ENCODE measurements at places on chromosomes 2 and 18.

DNA sequence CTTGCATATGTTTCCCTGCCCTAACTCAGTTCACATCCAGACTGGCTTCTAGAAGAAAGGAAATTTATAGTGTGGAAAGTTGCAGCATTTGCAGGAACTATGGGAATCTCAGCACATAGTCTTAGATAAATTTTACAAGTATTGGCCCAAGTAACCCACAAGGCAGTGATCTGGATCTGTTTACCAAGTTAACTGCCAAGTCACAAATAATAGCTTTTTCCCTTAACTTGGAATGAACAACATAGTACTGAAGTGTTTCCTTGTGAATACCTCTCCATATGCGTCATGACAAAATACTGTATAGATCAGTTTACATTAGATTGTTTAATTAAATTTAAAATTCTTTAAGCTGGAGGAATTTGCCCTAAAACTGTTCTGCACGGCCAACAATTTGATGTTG is 255.8 kb upstream of the EPAS1 start:
- DNase-seq: no peak

GRCh38 chr18:27887711-27888495 is 289.0 kb downstream of the CDH2 start:
- no peak for DNase-seq

DNA sequence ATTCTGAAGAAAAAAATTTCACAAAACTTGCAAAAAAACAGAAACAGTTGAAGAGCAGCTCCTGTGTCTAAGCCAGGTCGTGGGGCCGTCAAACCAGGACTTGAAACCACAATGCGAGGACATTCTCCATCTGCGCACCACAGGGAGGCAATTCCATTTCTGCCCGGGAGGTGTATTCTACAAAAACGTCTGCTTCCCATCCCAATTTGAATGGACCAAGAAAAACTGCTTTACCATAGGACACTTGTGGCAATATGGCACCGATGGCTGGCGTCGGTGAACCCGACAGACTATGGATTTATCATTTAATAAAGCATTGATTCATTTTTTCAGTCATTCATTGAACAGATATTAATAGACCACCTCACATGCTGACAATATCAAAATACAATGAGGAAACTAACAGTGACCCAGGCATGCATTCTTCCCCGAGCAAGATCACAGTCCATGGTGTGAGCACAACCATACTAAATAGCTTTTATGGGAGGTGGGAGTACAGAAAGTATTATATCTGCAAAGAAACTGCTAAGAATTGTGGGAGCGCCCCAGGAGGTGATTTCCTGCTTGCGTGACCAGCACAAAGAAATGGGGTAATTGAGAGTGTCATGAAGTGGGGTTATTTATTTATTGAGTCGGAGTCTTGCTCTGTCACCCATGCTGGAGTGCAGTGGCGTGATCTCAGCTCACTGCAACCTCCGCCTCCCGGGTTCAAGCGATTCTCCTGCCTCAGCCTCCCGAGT is 10.5 kb upstream of the ZAP70 start:
- DNase-seq: no peak

DNA sequence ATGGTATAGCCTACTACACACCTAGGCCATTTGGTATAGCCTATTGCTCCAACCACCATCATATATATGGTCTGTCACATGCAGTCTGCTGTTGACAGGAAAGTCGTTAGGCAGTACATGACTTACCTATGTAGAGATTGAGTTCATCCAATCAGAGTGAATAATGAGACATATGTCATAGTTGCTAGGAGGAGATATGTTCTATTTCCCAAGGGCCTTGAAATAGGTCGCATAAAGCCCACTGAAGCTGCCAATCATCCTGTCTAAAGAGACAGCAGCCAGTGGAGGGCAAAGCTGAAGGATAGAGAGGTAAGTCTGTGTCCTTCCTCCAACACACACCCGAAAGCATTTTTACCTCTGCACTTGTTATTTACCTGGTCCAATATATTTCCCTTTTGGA is 263.4 kb downstream of the PTPRM start:
- no peak for DNase-seq

DNA sequence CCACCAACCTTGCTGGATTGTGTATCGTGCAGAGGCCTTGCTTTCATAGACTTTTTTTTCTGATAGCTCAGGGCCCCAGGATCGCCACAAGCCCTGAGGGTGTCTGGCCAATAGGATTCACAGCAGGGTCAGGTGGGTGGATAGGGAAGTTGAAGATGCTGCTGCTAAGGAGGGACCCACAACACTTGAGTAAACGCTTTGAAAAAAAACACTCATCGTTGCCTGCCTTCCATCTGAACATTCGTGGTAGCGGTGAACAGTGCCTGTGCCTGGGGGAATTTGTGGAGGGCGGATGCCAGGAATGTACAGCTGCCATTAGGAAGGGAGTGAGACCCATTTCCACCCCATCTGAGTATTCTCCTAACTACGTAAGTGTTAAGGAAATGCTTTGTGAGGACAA is 104.6 kb upstream of the TPO start:
- DNase-seq: no peak

GRCh38 chr18:73549236-73549635 is 598.4 kb downstream of the FBXO15 start:
- DNase-seq: no peak

DNA sequence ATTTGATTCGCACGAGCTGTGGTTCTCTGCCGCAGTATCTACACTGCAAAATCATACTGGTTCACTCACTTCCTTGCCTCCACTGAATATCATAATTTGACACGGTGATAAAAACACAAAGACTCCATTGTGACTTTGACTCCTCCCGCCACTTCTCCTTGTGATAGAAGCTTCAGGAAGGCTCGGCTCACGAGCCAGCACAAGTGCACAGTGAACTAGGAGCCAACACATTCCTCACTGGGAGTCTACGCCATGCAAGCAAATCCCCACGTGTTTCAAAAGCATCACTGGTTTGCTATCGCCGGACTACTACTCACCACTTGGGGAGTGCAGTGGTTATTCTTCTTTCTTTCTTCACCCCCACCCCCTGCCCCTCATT is 293.3 kb upstream of the PARD3B start:
- DNase-seq: no peak

- no peak for DNase-seq
These were observed 855.1 kb upstream of the ACVR2A start for GRCh38 chr2:146989741-146990140.

- DNase-seq: no peak
These were observed 1363.2 kb upstream of the ACVR2A start for GRCh38 chr2:146481629-146482028.

DNA sequence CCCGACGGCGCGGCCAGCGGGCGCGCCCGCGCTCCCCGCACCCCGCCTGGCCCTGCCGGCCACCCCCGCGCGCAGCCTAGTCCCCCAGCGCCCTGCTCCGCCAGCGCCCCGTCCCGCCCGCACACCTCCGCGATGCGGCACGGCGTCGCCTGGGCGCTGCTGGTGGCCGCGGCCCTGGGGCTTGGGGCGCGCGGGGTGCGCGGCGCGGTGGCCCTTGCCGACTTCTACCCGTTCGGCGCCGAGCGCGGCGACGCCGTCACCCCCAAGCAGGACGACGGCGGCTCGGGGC is 232 bp downstream of the SNED1 start:
- no peak for DNase-seq

DNA sequence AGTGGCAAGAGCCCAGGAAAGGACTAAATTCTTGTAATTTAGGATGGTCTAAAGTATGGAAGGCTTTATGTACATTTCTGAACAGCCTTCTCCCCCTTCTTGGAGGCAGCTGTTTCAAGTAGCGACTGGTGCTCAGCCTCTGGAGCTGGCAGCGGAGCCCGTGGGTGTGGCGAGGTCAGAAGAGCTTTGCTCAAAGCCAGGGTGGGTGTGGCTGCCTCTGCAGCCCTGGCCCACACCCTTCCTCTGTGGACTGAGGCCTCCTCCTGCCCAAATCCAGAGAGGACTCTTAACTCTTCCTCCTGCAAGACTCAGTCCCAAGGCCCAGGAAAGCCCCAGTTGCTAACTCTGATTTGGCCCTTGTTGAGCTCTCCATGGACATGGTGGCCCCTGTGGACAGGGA is 202.1 kb upstream of the REV1 start:
- DNase-seq: no peak

DNA sequence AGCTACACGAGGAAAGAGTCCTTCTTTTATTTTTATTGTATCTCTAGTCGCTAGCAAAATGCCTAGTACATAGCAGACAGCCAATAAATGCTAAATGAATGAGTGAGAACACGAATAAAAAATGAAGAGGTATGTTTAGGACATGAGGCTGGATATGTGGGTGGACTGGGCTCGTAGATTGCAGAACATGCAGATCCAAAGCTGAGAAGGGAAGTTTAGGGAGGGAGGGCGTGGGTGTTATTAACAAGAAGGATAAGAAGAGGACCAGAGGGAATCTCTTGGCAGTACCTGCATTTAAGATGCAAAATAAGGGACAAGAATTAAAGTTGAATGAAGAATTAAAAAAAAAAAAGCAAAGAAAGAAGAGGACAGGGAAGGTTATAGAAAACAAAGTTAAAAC is 161.1 kb downstream of the MAP2 start:
- no peak for DNase-seq

DNA sequence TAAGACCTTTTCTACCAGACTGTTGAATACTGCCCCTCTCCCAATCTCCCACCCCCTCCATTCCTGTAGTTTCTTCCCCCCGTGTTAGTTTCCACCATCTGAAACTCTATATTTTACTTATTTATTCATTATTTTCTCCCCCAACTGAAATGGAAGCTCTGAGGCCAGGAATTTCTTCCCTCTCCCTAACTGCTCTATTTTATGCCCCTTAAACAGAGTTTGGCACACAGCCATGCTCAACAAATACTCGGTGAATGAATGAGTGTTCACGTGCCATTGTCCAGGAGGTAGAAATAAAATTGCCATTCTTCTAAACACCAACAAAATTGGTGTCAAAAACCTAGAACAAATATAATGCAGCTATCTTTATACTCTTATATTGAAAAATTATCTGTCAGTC is 5.6 kb downstream of the ITGB1BP1 start:
- DNase-seq: no peak

GRCh38 chr2:20013126-20013849 is 820 bp upstream of the MATN3 start:
- DNase-seq: no peak

DNA sequence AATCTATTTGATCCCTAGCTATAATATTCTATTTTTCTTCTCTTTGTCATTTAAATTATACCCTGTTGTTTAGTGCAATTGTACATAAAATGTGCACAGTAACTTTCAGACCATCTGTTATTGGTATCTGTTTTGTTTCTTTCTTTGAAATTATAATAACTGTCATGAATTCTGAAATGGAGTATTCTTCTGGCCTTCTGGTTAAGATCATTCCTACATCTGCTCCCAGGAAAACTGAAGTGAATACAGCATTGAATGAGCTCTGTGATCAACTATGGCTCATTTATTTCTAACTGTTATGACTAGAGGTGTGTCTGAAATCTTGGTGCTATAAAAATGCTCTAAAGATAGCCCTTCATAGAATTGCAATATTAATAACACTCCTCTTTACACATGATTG is 788.4 kb upstream of the TMEFF2 start:
- no peak for DNase-seq

DNA sequence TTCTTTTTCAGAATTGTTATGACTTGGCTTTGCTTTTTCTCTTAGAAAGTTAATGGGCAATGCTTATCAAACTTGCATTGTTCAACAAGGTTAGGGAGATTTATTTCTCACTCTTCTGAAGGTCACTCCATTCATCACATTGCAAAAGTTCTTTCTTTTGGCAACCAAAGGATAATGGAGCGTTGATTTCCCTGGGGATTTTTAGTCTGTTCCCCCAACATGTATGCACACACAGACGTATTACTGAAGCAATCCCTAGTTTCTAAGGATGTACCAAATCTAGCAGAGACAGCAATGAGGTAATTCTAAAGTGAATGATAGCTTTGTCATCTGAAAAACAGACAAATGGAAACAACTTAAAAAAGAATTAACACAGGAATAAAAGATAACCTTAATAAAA is 349.1 kb downstream of the NYAP2 start:
- no peak for DNase-seq

DNA sequence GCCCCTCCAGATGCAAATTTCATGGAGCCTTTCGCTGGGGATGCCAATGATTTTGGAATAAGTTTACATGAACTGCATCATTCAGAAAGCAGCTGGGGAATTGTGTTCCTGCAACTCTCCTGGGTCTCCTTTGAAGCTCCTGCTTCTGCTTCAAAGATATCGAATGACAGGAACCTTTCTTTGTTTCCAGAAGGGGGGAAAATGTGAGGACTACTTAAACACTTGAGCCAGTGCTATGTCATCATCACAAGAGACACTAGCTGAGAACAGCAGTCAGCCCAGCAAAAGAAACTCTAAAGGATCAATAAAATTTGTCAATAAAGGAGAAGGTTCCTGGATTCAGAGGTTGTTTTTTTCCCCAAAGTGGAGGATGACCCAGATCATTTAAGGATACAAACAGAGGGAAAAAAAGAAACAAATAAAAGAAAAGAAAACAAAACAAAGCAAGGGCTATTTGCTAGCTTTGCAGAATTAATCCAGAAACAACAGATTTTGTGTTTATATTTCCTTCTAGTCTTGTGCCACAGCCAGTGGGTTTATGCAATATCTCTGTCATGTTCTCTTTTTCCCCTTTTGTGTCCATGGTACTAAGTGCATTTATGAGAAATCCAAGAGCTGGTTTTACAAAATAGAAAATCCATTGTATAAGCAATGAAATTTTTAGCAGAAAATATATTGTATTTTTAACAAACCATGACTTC is 463.7 kb downstream of the CDH2 start:
- no peak for DNase-seq

GRCh38 chr2:40300391-40300790 is 151.5 kb downstream of the SLC8A1 start:
- DNase-seq: no peak

GRCh38 chr18:55768255-55768654 is 180.3 kb upstream of the TCF4 start:
- no peak for DNase-seq

- no peak for DNase-seq
These were observed 850.7 kb downstream of the NRXN1 start for GRCh38 chr2:50181212-50181611.

DNA sequence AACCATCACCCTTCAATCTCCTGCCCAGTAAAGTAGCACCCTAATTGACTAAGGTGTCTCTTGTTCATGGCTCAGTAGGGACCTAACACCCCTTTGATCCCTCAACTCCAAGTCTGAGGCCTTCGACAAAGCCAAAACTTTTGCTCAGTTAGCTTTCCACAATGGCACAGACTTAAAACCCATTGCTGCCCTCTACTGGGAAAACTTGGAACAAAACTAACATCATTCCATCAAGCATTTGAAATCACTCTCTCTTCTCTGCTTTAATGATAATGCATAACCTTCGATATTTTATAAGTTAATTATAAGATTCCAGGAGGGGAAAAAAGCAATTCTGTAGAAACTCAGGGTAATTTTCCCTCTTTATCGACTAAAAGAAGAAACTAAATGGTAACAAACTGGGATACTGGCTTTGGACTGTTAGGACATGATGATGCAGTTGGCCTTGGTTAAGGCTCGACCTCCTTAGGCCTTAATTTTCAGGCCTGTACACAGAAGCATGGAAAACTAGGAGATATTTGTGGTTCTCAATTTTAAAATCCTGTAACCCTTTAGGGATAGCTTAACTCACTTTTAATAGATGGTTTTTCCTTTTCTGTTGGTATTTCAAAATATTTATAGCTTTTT is 127.8 kb downstream of the STK39 start:
- no peak for DNase-seq

- DNase-seq: no peak
These were observed 12.5 kb downstream of the MSTN start for GRCh38 chr2:190050001-190050400.

GRCh38 chr2:20557635-20558034 is 93.3 kb downstream of the HS1BP3 start:
- no peak for DNase-seq

- DNase-seq: no peak
These were observed 112.6 kb downstream of the COPS8 start for GRCh38 chr2:237198164-237198855.

All from stimulated activated CD8-positive, alpha-beta memory T cell treated with anti-CD3 and anti-CD28 coated beads, Interleukin-15, amount 100 ng/mL, for 48 hours (primary cell).